Uterus (tissue), 4 donors: ENCODE measurements at places on chromosomes 6 and 20. TPM values are rescaled to one million over a fixed set of nuclear protein-coding genes. Genes with fewer than 3 reads are reported as not detected.

RAB32 gene
- 46.4 TPM for total RNA-seq

EPB41L1 gene
- 69.2 TPM for total RNA-seq

SNX21 gene
- 62.0 TPM for total RNA-seq

BPIFB2 gene
- total RNA-seq = not detected

PHACTR1 gene
- 6.6 TPM for total RNA-seq

SEMG1 gene
- not detected for total RNA-seq

PARD6B gene
- 4.1 TPM for total RNA-seq

DEK gene
- total RNA-seq = 126 TPM

- no peaks in the 10 kb centered on the region for H3K27me3 ChIP-seq
- no peak overlapping the region for H3K27ac ChIP-seq
- no peaks in the 10 kb centered on the region for H3K36me3 ChIP-seq
- no peak overlapping the region for H3K4me3 ChIP-seq
- H3K4me1 ChIP-seq = no peaks in the 10 kb centered on the region
Measured at GRCh38 chr6:5936631-5937030, 70.1 kb downstream of the NRN1 start.

DNA sequence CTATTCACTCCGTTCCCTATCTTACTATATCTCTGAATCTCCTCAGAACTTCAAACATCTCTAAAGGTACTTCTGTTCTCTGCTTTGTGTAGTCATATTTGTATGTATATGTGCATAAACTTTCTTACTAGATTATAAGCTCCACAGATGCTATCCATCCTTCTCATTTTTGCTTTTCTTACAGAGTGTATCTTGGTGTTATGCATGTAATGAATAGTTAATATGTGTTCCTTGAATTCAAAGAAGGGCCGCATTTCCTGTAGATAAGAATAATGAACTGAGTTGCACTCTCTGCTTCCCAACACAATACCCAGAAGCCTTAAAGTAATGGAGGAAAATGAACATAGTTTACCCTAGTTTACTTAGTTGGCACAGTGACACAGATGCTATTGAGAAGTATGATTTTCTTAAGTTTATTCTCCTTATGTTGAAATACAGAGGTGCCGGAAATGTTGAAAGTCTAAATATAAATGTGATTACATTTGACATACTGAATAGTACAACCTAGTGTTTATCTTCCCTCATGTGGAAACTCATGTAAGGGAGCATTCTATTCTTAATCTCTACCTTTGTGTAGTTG lies 6.0 kb downstream of the NUS1 start:
- H3K4me3 ChIP-seq = no peak overlapping the region
- no peak for DNase-seq
- no peaks in the 10 kb centered on the region for H3K4me1 ChIP-seq
- no peaks in the 10 kb centered on the region for H3K27me3 ChIP-seq

DNA sequence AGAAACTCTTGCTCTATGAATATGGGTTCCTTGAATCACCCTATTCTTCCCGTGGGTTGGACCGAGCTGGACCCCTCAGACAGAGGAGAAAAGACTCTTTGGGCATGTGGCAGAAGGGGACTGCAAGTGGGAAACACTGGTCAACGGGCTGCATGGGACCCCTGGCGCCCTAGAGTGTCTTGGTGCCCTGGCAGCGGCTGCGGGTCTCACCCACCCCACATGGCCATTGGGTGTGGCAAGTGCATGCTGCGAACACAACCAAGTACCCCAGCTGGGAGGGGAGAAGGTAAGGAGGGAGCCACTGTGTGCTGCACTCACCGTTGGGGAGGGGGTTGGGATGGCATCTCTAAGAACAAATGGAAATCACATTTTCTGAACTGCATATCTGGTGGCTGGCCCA lies 438.8 kb upstream of the EYS start:
- no peak for DNase-seq
- H3K36me3 ChIP-seq = no peaks in the 10 kb centered on the region
- no peak overlapping the region for H3K27ac ChIP-seq
- H3K4me1 ChIP-seq = no peaks in the 10 kb centered on the region
- H3K27me3 ChIP-seq = no peaks in the 10 kb centered on the region

DNA sequence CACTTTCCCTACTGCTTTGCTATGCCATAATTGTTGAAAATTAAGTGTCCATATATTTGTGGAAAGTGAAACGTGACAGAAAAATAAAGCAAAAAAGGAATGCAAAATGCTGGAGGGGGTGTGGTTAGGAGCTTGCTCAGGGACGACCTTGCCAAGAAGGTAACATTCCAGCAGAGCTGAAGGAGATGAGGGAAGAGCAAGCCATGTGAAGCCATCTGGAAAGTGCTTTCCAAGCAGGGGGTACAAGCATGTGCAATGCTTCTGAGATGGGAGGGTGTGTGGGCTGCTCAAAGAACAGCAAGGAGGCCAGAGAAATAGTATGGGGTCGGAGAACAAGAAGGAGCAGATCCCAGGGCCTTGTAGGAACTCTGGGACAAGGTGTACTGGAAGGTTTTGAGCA lies 161.7 kb downstream of the ISM1 start:
- DNase-seq = no peak
- H3K4me1 ChIP-seq = no peaks in the 10 kb centered on the region
- no peaks in the 10 kb centered on the region for H3K36me3 ChIP-seq
- no peak overlapping the region for H3K27ac ChIP-seq
- no peak overlapping the region for H3K4me3 ChIP-seq

DNA sequence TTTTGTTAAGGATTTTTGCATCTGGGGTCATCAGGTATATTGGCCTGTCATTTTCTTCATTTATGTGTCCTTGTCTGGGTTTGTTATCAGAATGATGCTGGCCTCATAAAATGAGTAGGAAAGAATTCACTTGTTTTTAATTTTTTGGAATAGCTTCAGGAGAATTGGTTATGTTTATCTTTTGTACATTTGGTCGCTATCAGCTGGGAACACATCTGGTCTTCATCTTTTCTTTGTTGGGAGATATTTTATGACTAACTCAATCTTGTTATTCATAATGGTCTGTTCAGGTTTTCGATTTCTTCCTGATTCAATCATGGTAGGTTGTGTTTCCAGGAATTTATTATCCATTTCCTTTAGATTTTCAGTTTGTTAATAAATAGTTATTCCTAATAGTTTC lies 207.5 kb upstream of the ASCC3 start:
- no peaks in the 10 kb centered on the region for H3K36me3 ChIP-seq
- DNase-seq = no peak
- no peaks in the 10 kb centered on the region for H3K4me1 ChIP-seq
- H3K27me3 ChIP-seq = no peaks in the 10 kb centered on the region

DNA sequence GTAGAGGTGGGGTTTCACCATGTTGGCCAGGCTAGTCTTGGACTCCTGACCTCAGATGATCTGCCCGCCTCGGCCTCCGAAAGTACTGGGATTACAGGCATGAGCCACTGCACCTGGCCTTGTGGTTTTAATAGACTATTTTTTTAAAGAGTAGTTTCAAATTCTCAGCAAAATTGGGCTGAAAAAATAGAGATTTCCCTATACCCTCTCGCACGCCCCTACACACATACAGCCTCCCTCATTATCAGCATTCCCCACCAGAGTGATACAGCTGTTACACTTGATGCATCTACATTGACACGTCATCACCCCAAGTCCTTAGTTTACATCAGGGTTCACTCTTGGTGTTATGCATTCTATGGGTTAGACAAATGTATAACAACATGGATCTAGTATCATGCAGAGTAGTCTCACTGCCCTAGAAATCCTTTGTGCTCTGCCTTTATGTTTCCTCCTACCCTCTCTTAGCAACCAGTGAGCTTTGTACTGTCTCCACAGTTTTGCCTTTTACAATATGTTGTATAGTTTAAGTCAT lies 103.6 kb downstream of the CDYL start:
- no peak overlapping the region for H3K4me3 ChIP-seq
- no peaks in the 10 kb centered on the region for H3K4me1 ChIP-seq
- no peak for DNase-seq
- no peak overlapping the region for H3K27ac ChIP-seq
- H3K36me3 ChIP-seq = no peaks in the 10 kb centered on the region

GRCh38 chr6:144661116-144661806 lies 376.1 kb downstream of the UTRN start:
- no peak overlapping the region for H3K27ac ChIP-seq
- DNase-seq = no peak
- no peaks in the 10 kb centered on the region for H3K4me1 ChIP-seq
- no peaks in the 10 kb centered on the region for H3K36me3 ChIP-seq
- H3K27me3 ChIP-seq = no peaks in the 10 kb centered on the region

- H3K36me3 ChIP-seq = no peaks in the 10 kb centered on the region
- peak; percentile 43 for DNase-seq
- peak overlapping the region; percentile 81 for H3K27ac ChIP-seq
- no peaks in the 10 kb centered on the region for H3K27me3 ChIP-seq
Measured at GRCh38 chr6:73798592-73798991, 102.6 kb downstream of the CD109 start.

DNA sequence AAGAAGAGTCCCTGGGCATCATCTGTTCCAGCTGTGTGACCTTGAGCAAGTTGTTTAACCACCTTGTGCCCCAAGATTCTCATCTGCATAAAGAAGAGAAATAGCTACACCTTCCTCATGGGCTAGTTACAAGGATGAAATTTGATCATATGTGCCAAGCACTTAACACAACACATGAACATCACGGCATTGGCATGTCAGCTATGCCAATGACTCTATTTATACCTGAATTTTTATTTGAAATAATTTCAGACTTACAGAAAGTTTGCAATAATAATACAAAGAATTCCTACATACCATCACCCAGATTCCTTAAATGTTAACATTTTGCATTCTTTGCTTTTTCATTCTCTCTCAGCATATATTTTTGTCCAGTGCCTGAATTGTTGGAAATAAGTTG lies 21.0 kb upstream of the TCF15 start:
- no peak overlapping the region for H3K4me3 ChIP-seq
- no peak overlapping the region for H3K27ac ChIP-seq
- H3K36me3 ChIP-seq = no peaks in the 10 kb centered on the region

DNA sequence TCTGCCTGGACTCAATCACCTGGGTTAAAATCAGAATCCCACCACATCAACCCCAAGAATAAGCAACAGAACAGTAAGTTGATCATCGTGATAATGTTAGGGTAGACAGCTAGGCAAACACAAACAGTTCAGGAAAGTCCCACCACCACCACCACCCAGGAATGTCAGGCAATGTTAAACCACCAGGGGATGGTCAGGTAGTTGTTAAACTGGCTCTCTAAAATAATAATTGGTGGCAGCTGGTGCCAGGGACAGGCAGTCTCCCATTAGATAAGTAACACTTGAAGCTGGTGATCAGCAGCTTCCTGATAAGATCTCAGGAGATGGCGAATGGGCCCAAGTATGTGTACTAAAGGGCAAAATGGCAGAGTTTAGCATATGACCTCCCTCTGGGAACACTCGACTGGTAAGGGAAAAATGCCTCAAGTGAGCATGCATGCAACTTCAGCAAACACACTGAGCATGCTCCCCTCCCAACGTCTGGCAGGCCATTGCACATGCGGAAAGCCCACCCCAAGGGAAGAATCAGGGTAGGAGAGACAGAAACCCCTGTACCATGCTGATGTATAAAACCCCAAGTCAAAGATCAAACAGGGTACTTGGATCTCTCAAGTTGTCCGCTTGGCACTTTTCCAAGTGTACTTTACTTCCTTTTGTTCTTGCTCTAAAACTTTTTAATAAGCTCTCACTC lies 66.6 kb downstream of the IPCEF1 start:
- peaks cover 6% of the 10 kb centered on the region for H3K4me1 ChIP-seq
- no peak for DNase-seq
- no peak overlapping the region for H3K27ac ChIP-seq
- no peaks in the 10 kb centered on the region for H3K27me3 ChIP-seq

DNA sequence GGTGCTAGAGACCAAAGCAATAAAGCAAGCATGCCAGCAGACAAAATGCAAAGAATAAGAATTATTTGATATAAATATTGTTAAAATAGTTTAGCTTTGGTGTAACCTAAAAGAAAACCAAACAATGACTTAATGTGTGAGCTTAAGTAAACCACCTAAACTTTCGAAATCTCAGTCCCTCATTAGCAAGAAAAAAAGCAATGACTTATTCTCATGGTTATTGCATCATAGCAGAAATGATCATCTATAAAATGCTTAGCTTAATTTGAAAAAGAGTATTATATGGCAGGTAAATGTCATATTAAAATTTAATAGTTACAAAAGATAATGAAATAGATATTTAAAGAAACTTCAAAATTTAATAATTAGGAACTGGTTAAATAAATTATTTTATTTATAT lies 1395.7 kb upstream of the EYS start:
- H3K36me3 ChIP-seq = no peaks in the 10 kb centered on the region
- no peak overlapping the region for H3K4me3 ChIP-seq
- H3K27ac ChIP-seq = no peak overlapping the region
- no peak for DNase-seq
- no peaks in the 10 kb centered on the region for H3K4me1 ChIP-seq

DNA sequence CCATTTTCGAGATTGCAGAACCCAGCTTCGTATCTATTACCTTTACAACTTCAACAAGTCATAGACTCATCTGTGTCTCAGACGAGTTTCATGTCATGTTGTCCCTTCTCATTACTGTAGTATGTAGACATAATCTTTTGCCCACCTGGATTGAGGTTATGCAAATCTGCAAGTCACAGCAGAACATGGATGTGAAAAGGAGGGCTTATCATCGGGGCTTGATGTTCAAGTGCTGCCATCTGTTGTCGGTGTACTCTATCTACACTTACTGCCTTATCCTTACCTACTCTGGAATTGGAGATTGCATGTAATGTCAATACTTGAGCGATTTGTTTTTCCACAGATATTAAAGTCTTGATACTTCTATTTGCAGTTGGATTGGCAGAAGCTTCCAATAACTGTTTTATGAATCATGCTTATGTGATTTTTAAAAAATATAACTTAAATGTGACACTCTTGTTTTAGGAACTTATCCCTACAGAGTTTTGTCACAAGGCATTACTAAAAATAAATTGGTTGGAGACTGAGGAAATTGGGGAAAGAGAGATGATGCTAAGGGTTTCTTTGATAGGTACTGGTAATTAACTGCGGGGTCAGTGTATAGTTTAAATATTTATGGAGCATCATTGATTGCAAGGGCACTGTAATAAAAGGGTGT lies 3.0 kb upstream of the GOPC start:
- no peaks in the 10 kb centered on the region for H3K36me3 ChIP-seq
- DNase-seq = peak; percentile 29
- H3K27me3 ChIP-seq = no peaks in the 10 kb centered on the region

DNA sequence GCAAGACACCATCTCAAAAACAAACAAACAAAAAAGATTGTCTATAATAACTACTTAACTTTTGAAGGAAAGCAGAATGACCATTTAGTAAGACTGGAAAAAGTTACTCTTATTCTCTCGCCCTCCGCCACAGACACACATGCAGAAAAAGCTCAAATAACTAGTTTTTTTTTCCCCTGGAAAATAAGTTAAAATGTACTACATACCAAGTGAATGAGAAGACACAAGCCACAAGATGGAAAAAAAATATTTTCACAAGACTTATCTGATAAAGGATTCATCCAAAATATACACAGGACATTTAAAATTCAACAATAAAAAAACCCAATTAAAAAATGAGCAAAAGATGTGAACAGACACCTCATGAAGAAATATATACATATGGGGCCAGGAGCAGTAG lies 31.9 kb downstream of the NUDT3 start:
- no peak overlapping the region for H3K4me3 ChIP-seq
- no peak for DNase-seq
- no peak overlapping the region for H3K27ac ChIP-seq
- H3K27me3 ChIP-seq = no peaks in the 10 kb centered on the region

GRCh38 chr20:33165416-33166055 lies 2.4 kb upstream of the BPIFA2 start:
- no peak overlapping the region for H3K4me3 ChIP-seq
- no peaks in the 10 kb centered on the region for H3K36me3 ChIP-seq
- H3K27me3 ChIP-seq = no peaks in the 10 kb centered on the region
- H3K27ac ChIP-seq = no peak overlapping the region

GRCh38 chr6:77474286-77474956 lies 11.1 kb upstream of the HTR1B start:
- DNase-seq = no peak
- H3K27ac ChIP-seq = no peak overlapping the region
- no peaks in the 10 kb centered on the region for H3K27me3 ChIP-seq
- no peaks in the 10 kb centered on the region for H3K4me1 ChIP-seq
- no peaks in the 10 kb centered on the region for H3K36me3 ChIP-seq
- H3K4me3 ChIP-seq = no peak overlapping the region
